ENCODE measurements at places on chromosomes 6 and 20. TPM values are rescaled to one million over a fixed set of nuclear protein-coding genes. Genes with fewer than 3 reads are reported as not detected.

GRCh38 chr6:8549074-8549790 is 113.9 kb upstream of the SLC35B3 start:
- DNase-seq, result no peak

GRCh38 chr6:134414793-134415192 is 96.9 kb upstream of the SGK1 start:
- no peak for DNase-seq

DNA sequence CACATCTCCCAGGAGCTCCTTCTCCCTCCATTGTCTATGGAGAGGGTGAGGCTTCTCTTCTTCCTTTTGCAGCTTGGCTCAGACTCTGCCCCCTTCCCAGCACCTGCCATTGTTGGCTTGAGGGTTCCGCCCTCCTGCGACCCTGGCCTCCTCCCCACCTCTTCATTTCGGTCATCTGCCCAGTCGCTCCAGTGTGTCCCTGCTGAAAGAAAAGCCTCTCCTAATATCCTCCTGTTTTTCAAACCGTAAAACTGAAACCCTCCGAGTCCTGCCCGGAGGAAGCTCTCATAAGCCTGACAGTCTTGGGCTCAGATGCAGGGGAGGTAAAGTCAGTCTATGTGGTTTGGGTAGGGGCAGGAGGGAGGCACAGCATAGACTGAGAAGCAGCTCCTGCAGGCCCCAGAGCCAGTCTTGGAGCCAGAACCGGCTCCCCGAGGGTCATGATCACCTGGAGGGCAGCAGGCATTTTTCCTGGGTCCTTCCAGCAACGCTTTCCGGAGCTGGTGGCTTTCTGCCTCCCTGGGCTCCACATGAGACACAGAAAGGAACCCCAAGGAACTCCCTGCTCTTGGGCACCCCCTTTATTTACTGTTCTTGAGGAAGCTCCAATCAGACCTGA is 235.1 kb downstream of the SMOC2 start:
- no peak for DNase-seq

DNA sequence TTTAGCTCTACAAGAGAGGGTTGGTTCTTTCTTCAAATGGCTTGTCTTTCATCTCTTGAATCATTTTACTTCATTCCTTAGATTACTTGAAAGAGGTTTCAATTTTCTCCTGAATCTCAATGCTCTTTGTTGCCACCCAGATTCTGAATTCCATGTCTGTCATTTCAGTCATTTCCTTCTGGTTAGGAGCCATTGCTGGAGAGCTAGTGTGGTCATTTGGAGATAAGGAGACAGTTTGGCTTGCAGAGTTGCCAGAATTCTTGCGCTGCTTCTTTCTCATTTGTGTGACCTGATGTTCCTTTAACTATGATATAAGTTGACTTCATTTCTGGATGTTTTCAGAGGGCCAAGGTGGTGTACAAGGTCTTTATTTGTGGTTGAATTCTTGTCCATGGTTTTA is 157.8 kb downstream of the SLC22A3 start:
- DNase-seq, result no peak

- DNase-seq, result no peak
These were observed 64.6 kb downstream of the UST start for GRCh38 chr6:148811459-148811858.

DNA sequence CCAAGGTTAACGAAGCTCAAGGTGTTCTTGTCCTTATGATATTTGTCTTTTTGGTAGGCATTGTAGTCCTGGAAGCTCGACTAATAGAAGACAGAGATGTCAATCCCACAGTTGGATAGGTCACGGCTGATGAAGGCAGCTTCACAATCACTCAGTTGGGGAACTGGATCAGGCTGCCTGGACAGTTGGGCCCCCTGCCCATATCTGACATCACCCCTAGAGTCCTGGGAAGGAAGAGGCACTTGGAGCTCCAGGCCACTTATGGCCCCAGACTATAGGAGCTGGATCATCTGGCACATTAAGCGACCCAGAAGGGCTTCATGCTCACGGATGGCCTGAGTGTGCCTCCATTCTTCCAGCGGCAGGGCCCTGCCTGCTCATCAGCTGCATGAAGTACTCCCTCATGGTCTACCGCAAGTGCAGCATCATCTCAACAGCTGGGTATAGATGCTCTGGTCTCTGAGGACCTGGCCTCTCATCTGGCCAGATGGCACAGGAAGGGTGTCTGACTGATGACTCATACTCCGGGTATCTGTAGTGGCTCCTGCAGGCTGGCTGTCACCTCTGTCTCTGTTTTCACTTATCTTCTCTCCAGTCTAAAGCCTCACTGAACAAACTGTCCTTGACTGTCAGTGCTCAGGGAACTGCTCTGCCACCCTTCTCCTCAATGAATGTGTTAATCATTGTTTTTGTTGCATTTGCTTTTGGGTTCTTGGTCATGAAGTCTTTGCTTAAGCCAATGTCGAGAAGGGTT is 29.2 kb upstream of the SSR1 start:
- DNase-seq, result no peak

GRCh38 chr20:8587810-8588209 is 455.7 kb downstream of the PLCB1 start:
- no peak for DNase-seq

DNA sequence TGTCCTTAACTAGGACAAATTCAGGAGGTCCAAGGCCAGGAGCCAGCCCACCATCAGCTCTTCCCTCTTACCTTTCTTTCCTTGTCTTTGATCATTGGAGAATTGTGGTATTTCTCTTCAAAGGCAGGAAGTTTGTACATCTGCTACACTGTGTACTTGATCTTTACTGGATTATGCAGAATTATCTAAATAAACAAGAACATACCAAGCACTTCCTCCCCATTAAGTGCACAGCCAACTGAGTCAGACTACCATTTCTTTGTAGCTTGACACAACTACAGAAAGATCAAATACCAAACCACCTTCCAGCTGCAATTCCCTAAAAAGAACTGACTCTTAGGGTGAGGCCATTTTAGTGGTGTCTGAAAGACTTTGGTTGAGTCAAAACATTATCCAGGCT is 195.1 kb downstream of the HDGFL1 start:
- peak; percentile 85 for DNase-seq

DNA sequence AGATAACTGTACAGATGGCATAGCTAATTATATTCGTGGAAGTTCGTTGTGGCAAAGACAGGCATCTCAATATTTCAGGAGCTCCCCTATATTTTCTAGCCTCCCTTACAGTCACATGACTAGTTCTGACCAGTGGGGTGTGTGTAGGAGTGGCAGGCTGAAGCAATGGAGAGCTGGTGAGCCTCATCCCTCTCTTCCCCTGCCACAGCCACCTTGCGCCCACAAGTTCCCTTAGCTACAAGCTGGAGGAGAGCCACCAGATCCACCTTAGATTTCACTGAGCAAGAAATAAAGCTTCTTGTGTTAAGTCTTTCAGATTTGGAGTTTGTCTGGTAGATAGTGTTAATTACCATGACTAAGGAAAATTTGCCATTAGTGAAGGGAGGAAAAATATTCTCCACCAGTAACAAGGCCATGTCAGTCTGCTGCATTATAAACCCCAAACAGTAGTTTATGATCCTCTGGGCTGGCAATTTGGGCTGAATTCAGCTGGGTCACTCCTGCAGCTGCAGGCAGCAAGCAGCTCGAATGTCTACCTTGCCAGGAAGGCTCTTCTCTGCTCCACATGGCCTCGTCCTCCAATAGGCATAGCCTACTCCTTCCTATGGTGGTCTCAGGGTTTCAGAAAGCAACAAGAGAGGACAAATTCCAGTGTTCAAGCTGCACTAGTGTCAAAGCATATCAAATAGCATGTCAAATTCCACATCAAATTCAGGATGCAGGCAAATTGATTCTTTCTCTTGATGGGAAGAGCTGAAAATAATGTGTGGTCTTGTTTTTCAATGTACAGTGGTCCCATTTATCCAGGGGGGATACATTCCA is 7.4 kb upstream of the RBCK1 start:
- no peak for DNase-seq

GRCh38 chr20:61789329-61789728 is 276.4 kb downstream of the TAF4 start:
- DNase-seq, result no peak

- peak; percentile 68 for DNase-seq
These were observed 206.8 kb downstream of the SIM1 start for GRCh38 chr6:100257793-100258395.

- DNase-seq, result no peak
These were observed 53.4 kb upstream of the CD93 start for GRCh38 chr20:23139524-23139923.

DNA sequence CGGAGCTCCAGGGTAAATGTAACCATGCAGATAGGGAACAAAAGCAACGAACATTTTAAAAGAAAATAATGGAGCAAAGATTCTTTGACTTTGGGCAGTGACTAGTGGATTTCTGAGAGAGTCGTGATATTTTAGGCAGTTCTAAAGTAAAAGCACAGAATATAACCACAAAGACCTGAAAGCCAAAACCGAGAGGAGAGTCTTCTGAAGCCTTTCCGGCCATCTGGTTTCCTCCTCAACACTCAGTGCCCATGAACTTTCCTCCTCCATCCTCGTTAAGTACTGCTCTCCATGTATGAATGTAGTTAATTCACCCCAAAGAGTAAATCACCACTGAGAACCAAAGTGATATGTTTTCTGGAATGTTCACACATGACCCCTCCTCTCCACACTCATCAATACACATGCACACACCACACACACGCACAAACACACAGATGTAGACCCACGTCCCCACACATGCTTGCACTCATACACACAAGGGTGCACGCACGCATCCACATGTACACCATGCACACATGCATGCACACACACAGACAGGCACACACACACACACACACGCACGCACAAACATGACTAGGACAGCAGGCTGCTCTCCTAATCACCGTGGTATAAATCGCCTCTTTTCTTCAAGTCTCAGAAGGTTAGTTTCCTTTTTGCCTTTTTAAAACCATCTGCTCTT is 109.5 kb downstream of the MYLK4 start:
- no peak for DNase-seq

DNA sequence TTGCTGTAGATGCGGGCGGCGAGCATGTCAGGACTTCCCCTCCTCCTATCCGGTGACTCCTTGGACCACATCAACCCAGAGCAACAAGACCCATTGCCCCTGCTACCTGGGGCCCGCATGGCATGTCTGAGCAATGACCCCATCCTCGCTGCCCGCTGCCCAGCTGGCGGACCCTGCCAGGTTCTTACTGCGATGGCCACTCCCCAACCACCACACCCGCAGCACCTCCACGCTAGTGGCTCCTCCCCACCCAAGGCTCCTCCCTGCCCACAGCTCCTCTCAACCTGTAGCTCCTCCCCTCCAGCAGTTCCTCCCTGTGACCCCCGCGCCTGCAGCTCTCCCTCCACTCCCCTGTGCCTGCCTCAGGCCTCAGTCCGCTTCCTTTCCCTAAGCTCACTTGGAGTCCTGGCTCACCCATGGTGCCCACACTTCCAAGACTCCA is 17.6 kb upstream of the SERPINB9 start:
- DNase-seq, result no peak

GRCh38 chr20:23008667-23009066 is 26.4 kb upstream of the SSTR4 start:
- no peak for DNase-seq

- DNase-seq, result no peak
These were observed 9.0 kb upstream of the OVOL2 start for GRCh38 chr20:18066421-18067333.

GRCh38 chr6:127462376-127462775 is 3.2 kb upstream of the KIAA0408 start:
- DNase-seq, result peak; percentile 10

The PHACTR1 gene
- total RNA-seq, result not detected

The PTCHD4 gene
- 0.72 TPM for total RNA-seq

The HMGN4 gene
- 50.2 TPM for total RNA-seq

The BPIFA1 gene
- not detected for total RNA-seq

The TMEM244 gene
- 0.28 TPM for total RNA-seq

The ZNF165 gene
- 0.28 TPM for total RNA-seq

The SH3BGRL2 gene
- total RNA-seq, result 9.7 TPM

The TAGAP gene
- not detected for total RNA-seq

The GTSF1L gene
- total RNA-seq, result not detected

The OOEP gene
- total RNA-seq, result not detected

The IRF4 gene
- not detected for total RNA-seq

The HLA-DQA1 gene
- total RNA-seq, result not detected

The RTF2 gene
- 109 TPM for total RNA-seq
